Stimulated activated CD4-positive, alpha-beta T cell treated with anti-CD3 and anti-CD28 coated beads, Interleukin-15, amount 100 ng/mL, for 1 hour (primary cell): ENCODE measurements at places on chromosomes 3 and 15.

- DNase-seq: no peak
Measured at GRCh38 chr3:127911421-127911931, 3.6 kb upstream of the KBTBD12 start.

- DNase-seq: no peak
Measured at GRCh38 chr15:86615816-86616215, 536.1 kb downstream of the AGBL1 start.

DNA sequence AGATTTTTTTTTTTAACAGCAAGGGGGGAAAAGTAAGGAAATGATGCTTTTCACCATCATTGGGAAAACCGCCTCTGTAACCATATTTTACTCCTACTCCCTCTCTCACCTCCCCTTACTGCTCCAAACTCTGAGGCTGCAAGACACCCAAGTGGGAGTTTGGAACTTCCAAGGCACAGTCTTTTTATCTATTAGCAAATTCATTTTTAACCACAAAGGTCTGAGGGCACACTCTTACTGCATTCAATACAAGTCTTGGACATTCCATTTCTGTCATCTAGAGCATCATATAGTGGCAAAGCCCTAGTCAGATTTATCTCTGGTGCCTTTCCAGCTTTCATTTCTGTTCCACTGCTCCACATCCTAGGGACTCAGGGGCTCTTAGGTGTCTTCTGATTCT, 13.2 kb downstream of the FAM162A start:
- no peak for DNase-seq

GRCh38 chr3:94643400-94643799, 580.5 kb downstream of the NSUN3 start:
- no peak for DNase-seq

DNA sequence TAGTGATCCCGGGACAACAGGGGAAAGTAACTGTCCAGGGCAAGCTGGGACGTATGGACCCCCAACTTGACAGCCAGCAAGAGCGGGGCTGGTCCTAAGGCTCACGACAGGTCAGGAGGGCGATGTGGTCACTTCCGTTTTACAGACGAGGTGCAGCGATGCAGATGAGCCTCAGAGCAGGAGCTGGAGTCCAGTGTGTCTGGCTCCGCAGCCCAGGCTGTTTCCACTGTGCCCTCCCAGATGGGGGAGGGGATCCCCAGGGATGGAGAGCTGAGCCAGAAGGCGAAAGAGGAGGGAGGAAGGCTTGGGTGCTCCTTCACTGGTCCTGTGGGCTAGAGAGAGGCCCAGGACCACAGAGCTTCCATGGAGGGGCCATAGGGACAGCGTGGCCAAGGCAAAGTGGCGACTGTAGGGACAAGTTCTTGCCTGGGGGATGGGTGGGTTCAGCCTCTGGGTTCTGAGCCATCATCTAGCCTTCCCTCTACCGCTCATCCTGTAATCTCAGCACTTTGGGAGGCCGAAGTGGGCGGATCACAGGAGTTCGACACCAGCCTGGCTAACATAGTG, 5.7 kb downstream of the SNX33 start:
- no peak for DNase-seq

DNA sequence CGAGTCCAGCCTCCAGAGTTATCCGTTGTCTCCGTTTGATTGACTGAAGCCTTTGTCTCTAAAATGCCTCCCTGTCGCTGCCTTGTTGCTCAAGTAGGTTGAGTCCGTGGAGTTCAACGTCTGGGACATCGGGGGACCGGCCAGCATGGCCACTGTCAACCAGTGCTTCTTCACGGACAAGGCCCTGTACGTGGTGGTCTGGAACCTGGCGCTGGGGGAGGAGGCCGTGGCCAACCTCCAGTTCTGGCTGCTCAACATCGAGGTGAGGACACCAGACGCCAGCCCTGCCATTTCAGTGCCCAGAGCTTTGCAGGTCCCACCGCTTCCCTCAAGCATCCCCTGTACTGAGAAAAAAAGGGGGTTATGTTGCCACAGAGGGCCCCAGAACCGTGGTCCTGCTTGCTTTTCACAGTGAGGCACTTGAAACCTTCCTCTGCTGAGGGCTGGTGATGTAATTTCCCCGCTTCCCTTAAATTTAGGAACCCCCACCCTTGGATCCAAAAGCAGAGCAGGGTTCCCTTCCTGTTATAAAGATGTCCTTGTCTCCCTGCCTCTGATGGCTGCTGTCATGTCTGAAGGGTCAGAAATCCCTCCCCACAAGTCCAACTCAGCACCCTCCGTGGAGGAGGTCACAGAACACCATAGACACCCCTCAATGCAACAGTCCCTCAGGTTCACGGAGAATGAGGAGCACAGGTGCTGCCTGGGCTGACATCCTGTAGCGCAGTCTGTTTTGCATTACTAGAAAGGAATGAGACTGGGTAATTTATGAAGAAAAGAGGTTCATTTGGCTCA, 105.7 kb downstream of the LRRK1 start:
- no peak for DNase-seq

DNA sequence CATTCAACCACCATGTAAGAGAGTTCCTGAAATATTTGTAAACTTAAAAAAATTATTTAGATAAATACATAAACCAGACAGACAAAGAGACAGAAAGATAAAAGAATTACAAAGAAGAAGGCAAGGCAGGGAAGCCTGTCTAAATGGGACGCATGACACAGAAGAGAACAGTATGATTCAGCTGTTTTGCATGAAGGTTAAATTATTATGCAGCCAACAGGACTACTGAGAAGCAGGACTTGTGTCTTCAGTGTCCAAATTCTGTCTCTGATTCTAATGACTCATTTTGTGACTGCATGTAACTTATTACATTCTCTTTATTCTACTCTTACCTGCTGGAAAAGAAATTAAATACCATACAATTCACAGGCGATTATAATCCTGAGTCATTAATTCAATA, 340.4 kb upstream of the KCNMB2 start:
- no peak for DNase-seq

GRCh38 chr15:90596943-90597342, 67.2 kb downstream of the CRTC3 start:
- no peak for DNase-seq

DNA sequence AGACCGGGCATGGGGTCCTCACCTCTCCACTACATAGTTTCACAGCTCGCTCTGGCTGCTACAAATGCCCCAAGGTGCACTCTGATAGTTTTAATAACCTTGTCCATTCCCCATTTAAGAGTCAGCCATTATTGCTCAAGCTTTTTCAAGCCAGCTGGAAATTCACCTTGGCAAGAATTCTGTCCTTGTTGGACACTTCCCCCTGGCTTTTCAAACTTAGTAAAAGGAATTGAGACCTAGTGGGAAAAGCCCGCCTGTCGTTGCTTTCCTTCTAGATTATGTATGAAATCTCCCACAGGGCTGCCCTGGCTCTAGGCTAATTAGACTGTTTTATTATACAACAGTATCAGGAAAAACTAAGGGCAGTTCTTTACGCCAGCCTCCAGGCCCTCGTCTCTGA, 293.7 kb upstream of the GADL1 start:
- no peak for DNase-seq

GRCh38 chr15:70442616-70443321, 320.6 kb downstream of the UACA start:
- DNase-seq: no peak

DNA sequence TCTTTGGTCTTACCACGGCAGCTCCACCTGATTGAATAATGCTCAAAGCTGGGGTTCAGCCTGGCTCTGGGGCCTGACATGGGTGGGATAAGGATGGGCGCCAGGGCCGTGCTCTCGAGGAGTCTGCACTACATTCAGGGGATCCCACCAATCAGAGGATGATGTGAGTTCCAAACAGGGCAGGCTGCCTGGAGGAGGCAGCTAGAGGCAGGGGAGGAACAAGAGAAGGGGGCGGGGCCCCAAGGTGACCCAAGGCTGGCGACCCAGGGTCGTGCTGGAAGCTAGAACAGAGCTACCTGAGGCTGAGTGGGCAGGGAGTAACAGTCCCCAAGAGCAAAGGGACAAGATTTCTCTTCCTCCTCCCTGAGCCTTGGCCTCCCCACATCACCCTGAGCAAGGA, 56.1 kb downstream of the PCSK6 start:
- no peak for DNase-seq

DNA sequence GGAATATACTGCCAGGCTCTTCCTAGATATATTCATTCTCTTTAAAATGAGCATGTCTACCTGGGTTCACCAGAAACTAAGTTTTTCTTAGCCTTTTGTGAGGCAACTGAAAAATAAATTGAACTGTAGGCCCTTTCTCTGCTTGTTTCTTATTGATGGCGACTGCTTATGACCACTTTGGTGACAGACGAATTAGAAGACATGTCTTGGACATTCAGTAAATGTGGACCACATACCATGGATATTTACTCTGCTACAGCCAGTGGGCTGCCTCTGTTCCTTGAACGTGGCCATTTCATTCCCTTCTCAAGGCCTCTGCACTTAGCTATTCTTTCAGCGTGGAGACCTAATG, 603 bp upstream of the SELENOK start:
- no peak for DNase-seq

GRCh38 chr3:88440701-88441100, 290.9 kb downstream of the C3orf38 start:
- no peak for DNase-seq

DNA sequence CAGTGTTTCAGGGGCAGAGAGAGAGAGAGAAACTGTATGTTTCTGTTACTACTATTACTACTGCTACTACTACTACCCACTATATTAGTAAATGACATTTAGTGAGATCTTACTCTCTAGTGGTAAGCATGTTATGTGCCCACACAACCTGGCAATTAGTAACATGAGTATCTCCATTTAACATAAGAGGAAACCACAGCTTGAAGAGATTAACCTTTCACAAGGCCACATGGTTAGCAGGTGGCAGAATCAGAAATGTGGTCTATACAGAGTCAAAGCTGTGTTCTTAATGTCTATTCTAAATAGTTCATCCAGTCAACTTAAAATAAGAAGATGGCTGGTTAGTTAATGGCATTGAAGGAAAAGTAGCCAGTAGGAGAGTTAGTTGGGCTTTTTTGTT, 961.6 kb downstream of the MCTP2 start:
- DNase-seq: no peak

- DNase-seq: no peak
Measured at GRCh38 chr3:147161833-147162232, 244.5 kb downstream of the ZIC4 start.

DNA sequence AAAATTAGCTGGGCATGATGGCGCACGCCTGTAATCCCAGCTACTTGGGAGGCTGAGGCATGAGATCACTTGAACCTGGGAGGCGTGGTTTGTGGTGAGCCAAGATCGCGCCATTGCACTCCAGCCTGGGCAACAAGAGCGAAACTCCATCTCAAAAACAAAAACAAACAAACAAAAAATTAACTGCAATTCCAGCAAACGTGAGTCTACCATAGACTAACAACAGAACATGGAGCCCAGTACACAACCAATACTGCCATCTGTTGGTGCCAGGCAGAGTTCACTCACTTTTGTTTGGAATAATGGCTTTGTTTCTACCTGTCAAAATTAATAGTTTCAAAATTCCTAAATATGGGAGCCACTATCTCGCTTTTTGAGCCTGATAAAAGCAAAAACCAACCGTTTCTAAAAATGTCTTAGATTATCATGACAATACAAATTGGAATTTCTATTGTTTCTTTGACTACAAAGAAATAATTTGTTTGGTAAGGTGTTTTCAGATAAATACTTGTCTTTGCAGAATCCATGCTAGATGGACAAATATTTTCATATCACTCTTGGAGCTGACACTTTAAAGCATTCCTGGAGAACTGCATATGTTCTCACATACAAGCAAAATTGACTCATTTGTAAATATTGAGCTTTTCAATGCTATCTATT, 45.0 kb downstream of the GPR176 start:
- DNase-seq: no peak

GRCh38 chr15:85006655-85007054, 25.0 kb downstream of the PDE8A start:
- DNase-seq: no peak

DNA sequence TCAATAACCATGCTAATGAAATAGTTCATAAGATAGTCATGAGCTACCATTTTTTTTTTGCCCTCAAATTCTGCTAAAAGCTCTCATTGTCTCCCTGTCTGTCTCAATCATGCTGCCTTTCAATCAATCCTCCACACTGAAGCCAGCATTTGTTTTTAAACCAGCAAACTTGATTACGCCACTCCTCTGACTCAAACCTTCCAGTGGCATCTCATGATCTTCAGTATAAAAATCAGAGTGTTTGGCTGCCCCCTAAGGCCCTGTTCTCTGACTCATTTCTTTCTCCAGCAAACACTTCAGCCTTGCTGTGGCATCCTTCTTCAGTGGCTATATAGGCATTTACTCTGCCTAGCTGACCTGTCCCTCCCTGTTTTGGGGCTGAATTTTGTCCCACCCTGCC, 36.0 kb upstream of the EOMES start:
- no peak for DNase-seq

GRCh38 chr3:149767720-149768119, 15.4 kb upstream of the COMMD2 start:
- DNase-seq: no peak

- DNase-seq: no peak
Measured at GRCh38 chr15:79883579-79884203, 13.1 kb downstream of the MTHFS start.

DNA sequence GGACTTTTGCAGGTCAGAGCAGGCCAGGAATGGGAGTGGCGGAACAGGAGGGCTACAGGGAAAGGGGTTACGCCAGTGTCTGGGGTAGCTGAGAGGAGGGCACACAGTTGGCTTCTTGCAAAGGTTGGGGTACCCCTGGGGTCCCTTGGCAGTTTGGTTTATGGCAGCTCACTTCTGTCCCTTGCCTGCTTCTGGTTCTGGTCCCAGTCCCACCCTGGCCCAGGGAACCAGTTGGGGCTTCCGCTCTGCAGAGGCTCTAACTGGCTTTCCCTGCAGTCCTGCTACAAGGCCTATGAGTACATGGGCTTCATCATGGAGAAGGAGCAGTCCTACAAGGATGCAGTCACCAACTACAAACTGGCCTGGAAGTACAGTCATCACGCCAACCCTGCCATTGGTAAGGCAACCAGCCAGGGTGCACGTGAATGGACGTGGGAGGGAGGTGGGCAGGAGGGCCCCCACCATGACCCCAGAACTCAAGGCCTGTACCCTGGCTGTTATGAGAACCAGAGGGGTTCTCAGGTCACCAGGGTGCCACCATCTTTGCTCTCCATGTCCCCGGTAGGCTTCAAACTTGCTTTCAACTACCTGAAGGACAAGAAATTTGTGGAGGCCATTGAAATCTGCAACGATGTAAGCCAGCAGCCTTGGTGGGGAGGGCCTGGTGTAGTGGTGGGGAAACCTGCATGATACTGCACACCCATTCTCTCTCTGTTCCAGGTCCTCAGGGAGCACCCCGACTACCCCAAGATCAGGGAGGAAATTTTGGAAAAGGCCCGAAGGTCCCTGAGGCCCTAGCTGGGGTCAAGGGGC, 15.2 kb downstream of the CSRNP1 start:
- no peak for DNase-seq

GRCh38 chr15:100919481-100920405, 586 bp downstream of the LRRK1 start:
- DNase-seq: peak; percentile 19

DNA sequence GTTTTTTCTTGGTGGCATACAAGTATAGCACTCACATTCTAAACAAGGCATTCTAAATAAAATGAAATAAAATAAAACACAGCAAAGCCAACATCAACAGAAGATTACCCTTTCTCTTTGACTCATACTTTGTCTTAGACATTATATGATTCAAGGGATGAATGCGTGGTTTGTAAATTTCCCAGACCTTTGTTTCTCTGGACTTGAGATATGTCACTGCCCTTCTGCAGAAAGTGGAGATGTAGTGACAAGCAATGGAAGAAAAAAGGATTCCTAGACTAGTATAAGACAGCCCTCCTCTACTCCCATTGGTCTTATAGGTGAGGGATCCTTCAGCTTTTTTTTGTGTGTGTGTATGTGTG, 22.4 kb downstream of the NANOGP8 start:
- no peak for DNase-seq

- no peak for DNase-seq
Measured at GRCh38 chr3:130636480-130637234, 110.0 kb downstream of the PIK3R4 start.
